GM12892 (cell line): ENCODE measurements at places on chromosomes 4 and X.

DNA sequence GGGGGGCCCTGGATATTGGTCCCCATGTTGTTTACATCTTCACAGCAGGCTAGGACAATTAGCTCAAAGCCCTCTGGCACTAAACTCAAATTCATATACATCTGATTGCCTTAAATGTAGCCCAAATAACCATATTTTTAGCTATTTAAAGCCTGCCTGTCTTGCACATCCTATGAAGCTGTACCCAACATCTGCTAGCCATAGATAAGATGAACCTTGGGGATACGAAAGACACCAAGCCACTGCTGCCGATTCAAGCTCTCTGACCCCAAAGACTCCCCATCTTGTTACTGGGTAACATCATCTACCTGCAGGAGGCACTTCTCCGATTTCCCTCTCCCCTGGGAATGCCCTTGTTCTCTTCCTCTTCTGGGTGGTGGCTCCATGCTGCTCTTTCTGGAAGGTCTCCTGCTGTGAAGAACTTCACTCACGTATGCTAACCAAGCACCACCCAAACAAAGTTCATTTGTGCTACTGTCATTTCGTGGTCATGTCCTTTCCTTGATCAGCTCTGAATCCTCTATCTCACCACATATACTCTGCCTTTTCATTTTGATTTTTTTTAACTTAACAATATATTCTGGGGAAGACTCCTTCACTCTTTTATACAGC lies 107.7 kb upstream of the ATXN3L start:
- no peak for DNase-seq

DNA sequence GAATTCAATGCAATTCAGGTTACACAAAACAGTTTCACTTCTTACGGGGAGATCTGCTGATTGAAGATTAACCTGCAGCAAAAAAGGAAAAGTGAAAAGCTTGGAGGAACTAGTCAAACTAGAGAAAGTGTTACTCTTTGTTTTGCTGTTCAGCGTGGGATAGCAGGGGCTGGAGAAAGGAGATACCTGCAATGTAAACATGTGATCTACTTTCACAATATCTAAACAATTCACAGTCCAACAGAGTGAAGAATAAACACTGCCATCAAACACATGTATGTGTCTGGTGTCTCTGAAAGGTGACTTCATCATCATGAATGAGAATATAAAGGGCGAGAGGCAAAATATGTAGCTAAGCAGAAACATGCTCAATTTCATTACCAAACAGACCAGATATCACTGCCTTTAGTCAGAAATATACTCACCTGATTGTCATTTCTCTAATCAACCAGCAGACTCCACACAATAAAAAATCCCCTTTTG lies 26.4 kb downstream of the NIPAL1 start:
- DNase-seq, result no peak

GRCh38 chr4:90958256-90958895 lies 831.2 kb downstream of the CCSER1 start:
- DNase-seq, result no peak

DNA sequence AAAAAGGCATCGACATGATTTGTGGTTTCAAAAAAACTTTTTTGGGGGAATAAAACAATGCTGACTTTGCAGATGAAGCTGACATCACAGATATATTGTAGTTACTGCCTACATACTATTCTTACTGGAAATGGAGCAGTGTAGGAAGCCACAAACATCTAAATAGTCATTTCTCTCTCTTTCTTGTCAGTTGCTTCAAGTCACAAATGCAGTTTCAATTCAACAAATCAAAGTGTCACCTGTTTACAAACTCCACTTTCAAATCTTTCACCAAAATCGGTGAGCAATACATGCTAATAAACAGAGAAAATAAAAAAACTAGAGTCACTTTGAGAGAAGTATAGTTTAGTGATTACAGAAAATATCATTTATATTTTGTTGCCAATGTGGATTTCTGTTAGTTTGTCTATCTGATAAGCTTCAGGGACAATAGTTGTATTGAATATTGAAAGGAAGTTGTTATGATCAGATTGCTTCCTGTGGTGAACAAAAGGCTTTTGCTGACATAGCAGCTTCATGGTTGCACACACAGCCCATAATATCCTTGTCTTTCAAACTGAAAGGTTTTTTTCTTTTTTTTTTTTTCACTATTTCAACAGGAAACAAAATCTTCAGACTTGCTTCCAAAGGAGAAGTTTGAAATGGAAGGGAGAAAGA lies 49.7 kb upstream of the PTPN13 start:
- no peak for DNase-seq

DNA sequence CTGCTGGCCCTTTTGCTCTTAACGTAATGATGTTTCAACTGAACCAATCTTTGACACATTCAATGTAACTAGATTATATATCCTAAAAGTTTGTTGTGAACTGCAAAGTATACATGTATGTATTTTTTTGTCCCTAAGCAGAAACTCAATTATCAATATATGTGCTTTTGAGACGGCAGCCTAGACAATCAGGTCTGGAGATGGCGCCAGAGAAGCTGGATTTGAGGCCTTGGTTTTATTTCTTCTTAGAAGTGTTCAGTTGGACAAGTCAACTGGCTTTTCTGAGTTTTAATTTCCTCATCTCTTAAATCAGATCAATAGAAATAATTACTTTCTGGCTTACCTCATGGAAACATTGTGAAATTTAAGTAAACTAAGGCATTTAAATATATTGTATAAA lies 62.5 kb downstream of the DCAF8L1 start:
- DNase-seq, result no peak

GRCh38 chr4:128776794-128777216 lies 32.7 kb upstream of the JADE1 start:
- DNase-seq, result no peak

DNA sequence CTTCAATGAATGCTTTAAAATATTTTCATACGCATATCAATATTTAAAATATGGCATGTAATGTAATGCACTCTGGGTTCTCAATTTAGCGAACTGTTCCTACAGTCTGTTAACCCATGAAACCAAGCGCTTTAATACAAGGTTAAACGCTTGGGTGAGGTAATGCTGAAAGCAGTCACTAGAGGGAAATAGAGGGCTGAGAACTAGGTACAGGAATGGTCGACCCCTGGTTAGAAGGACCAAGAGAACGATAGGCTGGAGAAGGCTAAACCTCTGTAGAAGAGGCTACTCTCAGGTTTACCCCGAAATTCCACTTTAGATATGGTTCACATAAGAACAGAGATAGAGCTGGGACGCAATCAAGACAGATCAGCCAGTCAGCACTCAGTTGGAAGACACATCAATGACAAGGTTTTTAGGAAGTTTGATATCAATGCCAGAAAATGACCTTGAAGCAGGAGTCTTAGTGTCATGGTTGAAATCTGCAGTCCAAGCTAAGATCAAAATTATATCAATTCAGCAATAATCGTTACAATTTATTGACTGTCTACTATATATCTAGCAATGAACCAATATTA lies 26.9 kb downstream of the ARSJ start:
- no peak for DNase-seq

DNA sequence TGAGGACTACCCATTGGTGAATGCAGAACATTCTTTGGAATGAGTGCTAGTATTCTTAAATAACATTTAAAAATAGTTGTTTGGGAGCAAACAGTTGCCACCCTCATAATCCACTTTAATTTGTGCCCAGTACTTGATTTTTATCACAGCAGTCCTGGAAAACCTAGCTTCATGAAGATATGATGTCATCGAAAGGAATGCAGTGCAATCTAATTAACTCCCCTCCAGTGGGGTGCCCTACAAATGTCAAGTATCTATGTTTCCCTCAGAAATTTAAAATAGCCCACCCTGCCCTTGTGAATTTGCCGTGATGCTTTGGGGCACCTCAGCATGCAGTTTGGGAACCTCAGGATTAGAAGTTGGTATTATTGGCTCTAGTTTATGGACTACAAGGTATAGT lies 5.4 kb downstream of the RAB9A start:
- no peak for DNase-seq

- DNase-seq, result no peak
These were observed 481.7 kb upstream of the NR3C2 start for GRCh38 chr4:148923881-148924280.

- no peak for DNase-seq
These were observed 23.5 kb downstream of the IL1RAPL1 start for GRCh38 chrX:28610746-28611145.

DNA sequence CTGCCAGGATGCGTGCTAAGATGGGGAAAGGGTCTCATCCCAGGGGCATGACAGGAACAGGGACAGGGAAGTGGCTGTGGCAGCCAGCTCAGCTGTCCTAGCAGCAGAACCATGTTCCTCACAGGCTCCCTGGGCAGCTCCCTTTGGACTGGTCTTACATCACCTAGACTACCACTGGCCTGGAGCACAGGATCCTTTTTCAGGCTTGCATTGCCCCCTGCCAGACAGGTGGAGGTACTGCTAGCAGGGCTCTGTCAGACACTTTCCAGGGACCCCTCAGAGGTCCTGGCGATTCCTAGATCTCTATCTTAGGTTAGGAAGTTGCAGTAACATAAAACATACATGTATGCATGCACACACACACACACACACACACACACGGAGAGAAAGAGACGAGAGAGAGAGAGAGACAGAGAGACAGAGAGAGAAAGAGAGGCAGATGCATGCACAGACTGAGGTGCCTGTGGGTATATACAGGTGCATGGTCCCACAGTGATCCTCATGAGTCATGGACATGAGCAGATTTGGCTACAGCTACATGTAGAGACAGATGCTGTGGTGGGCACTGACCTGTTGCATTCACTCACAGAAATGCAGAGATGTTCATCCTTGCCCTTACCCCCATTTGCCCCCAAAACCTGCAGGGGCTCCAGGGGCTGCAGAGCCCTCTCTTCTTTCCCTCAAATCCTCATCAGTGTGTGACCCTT lies 63.6 kb downstream of the STARD8 start:
- DNase-seq, result peak; percentile 38

DNA sequence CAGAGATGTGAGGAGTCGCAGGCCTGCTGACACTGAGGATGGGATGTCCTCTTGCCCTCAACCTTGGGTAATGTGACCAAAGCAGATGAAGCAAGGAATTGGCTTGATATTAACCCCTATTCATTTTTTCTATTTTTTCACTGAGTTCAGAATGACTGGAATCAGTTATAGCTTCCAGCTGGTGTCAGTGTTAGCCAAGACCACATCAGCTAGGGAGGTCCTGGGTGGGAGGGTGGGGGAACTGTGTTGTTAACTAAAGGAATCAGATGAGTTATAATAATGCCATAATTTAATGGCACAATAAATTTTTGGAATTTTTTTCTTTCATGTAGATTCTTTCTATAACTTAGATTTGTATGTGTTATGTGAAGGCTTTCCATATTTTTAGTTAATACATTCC lies 91.9 kb downstream of the EGF start:
- no peak for DNase-seq

DNA sequence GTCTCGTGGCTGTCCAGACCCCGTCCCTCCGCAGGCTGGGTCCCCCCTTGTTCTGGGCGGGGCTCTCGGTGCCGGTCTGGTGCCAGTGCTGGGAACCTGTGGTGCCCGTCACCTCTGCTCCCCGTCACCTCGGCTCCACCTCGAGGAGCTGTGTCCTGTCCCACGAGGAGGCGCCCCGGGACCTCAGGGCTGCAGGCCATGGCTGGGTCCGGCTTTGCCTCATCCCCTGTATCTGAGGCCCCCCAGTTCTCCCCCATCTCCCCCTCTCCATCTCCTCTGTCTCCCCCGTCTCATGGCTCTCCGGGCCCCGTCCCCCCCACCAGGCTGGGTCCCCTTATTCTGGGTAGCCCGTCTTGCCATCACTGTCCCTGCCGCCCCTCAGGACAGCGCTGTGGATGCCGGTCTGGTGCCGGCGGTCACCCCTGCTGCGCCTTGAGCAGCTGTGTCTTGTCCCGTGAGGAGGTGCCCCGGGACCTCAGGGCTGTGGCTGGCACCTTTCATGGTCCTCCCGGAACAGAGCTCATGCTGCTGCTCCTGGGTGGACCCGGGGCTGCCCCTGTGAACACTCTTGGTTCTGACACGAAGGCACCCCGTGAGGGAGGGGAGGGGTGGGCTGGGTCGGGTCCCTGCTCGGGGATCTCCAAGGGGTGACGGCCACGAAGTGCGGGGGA lies 13.4 kb upstream of the GTPBP6 start:
- DNase-seq, result no peak

DNA sequence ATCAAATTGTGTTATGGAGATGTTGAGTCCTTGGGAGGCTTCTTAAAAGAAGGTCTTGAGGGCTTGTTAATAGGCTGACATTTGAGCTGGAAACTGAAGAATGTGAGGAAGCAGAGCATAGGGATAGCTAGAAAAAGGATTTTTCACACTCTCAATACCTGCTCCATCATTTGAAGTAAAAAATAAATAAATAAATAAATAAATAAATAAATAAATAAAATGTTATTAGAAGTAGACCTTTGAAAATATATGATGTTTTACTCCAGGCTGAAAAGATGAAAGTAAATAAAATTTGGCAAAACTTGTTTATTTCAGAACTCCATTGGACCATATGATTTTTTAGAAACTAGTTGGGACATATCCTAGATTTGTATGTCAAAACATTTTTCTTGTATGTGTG lies 1757.8 kb upstream of the TENM3 start:
- no peak for DNase-seq

GRCh38 chrX:137567682-137568232 lies 1.8 kb downstream of the ZIC3 start:
- no peak for DNase-seq

- DNase-seq, result no peak
These were observed 8.0 kb downstream of the RPL34 start for GRCh38 chr4:108628411-108628810.

DNA sequence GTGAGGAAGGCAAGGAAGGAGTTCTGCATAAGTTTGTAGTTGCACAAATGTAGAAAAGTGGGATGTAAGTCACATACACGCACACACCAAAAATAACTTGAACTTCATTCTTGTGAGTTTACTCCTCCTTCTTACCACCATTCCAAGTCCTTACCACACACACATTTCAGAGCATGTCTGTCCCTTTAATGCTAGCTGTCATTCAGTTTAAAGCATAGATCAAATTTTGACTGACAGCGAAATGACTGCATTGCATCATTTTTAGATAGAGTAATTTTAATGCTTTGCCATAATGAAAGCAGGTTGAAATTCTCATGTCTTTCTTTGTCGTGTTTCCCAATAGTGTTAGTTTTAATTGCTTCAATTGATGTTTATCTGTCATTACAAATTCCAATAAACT lies 629.6 kb upstream of the HTR2C start:
- no peak for DNase-seq

DNA sequence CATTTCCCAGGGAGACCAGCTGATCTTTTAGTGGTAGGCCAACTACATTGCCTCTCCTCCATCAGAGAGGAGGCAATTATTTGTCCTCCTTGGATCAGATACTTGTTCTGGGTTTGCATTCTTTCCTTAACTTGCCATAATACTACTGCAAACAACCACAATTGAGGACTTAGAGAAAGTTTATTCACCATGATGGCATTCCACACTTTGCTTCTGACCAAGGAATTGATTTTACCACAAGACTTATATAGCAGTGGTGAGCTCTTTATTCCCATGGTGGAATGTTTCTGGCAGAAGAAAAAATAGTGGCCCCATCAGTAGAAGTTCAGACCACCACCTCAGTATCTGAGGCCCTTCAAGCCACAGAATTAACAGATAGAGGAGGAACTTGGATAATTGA lies 123.9 kb upstream of the PPP3CA start:
- no peak for DNase-seq
